Metanephros (tissue), 2 donors: ENCODE measurements at places on chromosomes 3 and 15. TPM values are rescaled to one million over a fixed set of nuclear protein-coding genes. Genes with fewer than 3 reads are reported as not detected.

The RARB gene
- total RNA-seq = 76.9 TPM

The FSD2 gene
- 9.6 TPM for total RNA-seq

The ESYT3 gene
- total RNA-seq = 3.4 TPM

The NSMCE3 gene
- 10.1 TPM for total RNA-seq
